Endodermal cell (in vitro differentiated cells): ENCODE measurements at places on chromosomes 16 and 17. TPM values are rescaled to one million over a fixed set of nuclear protein-coding genes. Genes with fewer than 3 reads are reported as not detected.

The NPIPB13 gene
- total RNA-seq = 14.1 and 18.3 TPM in 2 replicates

The ZNF19 gene
- total RNA-seq = 5.7 to 8.5 TPM (median 7.7 TPM) in 3 replicates

The OSGIN1 gene
- total RNA-seq = 2.7 to 5.3 TPM (median 2.7 TPM) in 3 replicates

The PGAP3 gene
- total RNA-seq = 29.0 and 29.3 TPM in 2 replicates

The ZFP3 gene
- total RNA-seq = 0.06 to 0.09 TPM in 2 of 3 replicates, not detected in the other

The PDPK1 gene
- 27.2 to 30.4 TPM (median 29.2 TPM) in 3 replicates for total RNA-seq

The NOL3 gene
- total RNA-seq = 11.2 to 72.4 TPM (median 11.6 TPM) in 3 replicates

The RETREG3 gene
- 55.4 to 58.2 TPM (median 56.6 TPM) in 3 replicates for total RNA-seq

The PPP1R27 gene
- total RNA-seq = not detected in 3 replicates

GRCh38 chr16:19488213-19488640 is 33.7 kb downstream of the GDE1 start:
- no peaks in the 10 kb centered on the region for H3K27me3 ChIP-seq
- H3K27ac ChIP-seq = no peak overlapping the region
- no peaks in the 10 kb centered on the region for H3K4me1 ChIP-seq
- H3K36me3 ChIP-seq = no peaks in the 10 kb centered on the region
- peak; percentile 89 for DNase-seq

GRCh38 chr16:69936252-69936651 is 14.9 kb upstream of the CLEC18A start:
- no peak overlapping the region for H3K27ac ChIP-seq
- DNase-seq = no peak
- H3K4me3 ChIP-seq = no peak overlapping the region
- no peaks in the 10 kb centered on the region for H3K27me3 ChIP-seq
- peaks cover 36% of the 10 kb centered on the region for H3K36me3 ChIP-seq
- no peaks in the 10 kb centered on the region for H3K4me1 ChIP-seq

DNA sequence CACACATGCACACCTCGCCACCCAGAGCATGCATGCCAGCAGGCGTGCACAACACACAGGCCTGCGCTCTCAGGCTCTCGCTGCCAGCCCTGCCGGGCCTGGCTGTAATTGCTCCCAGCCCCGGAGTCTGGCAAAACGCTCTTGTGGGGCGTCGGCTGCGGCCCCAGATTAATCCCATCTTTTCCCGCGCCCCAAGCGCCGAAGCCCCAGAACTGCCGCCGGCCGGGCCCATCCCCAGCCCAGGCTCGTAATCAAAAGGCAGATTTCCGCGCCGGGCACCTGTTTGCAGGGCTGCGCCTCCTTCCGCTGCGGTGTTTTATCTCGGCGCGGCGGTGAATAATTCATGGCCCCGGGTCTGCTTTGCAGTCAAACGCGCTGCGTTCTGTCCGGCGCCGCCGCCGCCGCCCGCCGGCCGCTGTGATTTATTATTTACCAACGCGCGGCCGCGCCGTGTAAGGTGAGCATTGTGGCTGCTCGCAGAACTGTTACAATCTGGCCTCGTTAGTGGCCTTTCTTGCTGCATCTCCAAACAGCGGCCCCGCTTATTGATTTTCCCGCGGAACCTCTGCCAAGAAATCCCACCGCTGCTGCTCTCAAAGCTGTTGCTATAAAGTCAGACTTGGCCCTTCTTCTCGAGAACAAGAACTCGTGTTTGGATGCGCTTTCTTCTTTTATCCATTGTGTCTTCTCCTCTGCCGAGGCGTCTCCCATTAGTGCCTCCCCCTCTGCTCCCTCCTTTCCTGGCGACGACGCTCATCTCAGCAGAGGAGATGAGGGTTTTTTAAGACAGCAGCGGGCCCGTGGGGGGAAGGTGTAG is 126.1 kb downstream of the IRX5 start:
- no peak overlapping the region for H3K27ac ChIP-seq
- peaks cover 43% of the 10 kb centered on the region for H3K27me3 ChIP-seq
- H3K36me3 ChIP-seq = no peaks in the 10 kb centered on the region
- no peaks in the 10 kb centered on the region for H3K4me1 ChIP-seq
- DNase-seq = peak; percentile 90
- peak overlapping the region; percentile 75 for H3K4me3 ChIP-seq

DNA sequence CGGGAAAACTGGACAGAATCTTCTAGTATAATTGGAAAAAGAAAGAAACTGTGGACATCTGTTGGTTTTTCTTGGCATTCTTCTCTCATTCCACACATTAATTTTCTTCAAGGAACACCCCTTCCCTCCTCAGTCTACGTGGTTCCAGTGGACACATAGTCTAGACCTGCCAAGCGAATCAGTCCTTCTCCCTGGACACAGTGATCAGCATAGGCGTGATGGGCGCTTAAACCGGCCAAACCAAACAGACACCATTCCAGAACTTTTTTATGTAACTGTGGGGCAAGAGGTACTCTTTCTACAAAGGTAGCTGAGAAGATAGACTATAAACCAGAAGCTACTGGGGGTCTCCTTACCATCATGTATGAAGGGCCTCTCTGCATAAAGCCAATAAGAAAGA is 121.8 kb upstream of the COX10 start:
- no peak overlapping the region for H3K4me3 ChIP-seq

GRCh38 chr16:1159973-1160772 is 7.3 kb downstream of the CACNA1H start:
- no peaks in the 10 kb centered on the region for H3K36me3 ChIP-seq
- H3K27me3 ChIP-seq = no peaks in the 10 kb centered on the region
- H3K27ac ChIP-seq = peak overlapping the region; percentile 24
- DNase-seq = no peak
- H3K4me3 ChIP-seq = no peak overlapping the region

- H3K36me3 ChIP-seq = no peaks in the 10 kb centered on the region
- H3K4me3 ChIP-seq = no peak overlapping the region
- no peaks in the 10 kb centered on the region for H3K27me3 ChIP-seq
- no peak overlapping the region for H3K27ac ChIP-seq
These were observed 5.0 kb downstream of the PRSS27 start for GRCh38 chr16:2715064-2715463.

DNA sequence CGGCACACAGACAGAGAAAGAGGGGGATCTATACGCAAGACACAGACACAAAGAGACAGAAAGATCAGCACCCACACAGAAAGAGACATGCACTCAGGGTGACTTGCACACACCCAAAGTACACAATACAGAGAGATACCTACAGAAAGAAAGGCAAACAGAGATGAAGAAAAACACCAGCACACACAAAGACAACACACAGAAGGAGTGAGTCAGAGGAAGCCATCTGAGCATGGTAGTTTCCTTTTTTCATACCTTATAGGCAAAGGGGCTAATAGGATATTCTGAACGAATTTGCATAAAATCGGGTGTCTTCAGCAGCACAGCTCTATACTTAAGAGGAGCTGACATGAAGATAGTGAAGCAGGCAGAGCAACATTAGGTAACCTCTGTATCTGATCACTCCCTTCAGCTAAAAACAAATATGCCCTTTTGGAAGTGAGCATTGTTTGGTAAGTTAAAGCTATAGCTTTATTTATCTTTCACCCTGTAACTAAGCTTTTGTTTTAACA is 198.6 kb downstream of the AATF start:
- no peak for DNase-seq
- H3K27me3 ChIP-seq = no peaks in the 10 kb centered on the region
- H3K27ac ChIP-seq = peak overlapping the region; percentile 6

GRCh38 chr17:9935408-9935807 is 30.3 kb upstream of the RCVRN start:
- no peak overlapping the region for H3K27ac ChIP-seq
- no peak for DNase-seq

- no peaks in the 10 kb centered on the region for H3K36me3 ChIP-seq
- H3K4me1 ChIP-seq = no peaks in the 10 kb centered on the region
- no peak overlapping the region for H3K4me3 ChIP-seq
- DNase-seq = no peak
- H3K27me3 ChIP-seq = no peaks in the 10 kb centered on the region
These were observed 59.3 kb downstream of the TMEM235 start for GRCh38 chr17:78290721-78291120.

GRCh38 chr17:75047398-75048098 is 523 bp downstream of the KCTD2 start:
- H3K27ac ChIP-seq = no peak overlapping the region
- peak; percentile 73 for DNase-seq
- H3K36me3 ChIP-seq = peaks cover 27% of the 10 kb centered on the region
- H3K4me3 ChIP-seq = peak overlapping the region; percentile 93

DNA sequence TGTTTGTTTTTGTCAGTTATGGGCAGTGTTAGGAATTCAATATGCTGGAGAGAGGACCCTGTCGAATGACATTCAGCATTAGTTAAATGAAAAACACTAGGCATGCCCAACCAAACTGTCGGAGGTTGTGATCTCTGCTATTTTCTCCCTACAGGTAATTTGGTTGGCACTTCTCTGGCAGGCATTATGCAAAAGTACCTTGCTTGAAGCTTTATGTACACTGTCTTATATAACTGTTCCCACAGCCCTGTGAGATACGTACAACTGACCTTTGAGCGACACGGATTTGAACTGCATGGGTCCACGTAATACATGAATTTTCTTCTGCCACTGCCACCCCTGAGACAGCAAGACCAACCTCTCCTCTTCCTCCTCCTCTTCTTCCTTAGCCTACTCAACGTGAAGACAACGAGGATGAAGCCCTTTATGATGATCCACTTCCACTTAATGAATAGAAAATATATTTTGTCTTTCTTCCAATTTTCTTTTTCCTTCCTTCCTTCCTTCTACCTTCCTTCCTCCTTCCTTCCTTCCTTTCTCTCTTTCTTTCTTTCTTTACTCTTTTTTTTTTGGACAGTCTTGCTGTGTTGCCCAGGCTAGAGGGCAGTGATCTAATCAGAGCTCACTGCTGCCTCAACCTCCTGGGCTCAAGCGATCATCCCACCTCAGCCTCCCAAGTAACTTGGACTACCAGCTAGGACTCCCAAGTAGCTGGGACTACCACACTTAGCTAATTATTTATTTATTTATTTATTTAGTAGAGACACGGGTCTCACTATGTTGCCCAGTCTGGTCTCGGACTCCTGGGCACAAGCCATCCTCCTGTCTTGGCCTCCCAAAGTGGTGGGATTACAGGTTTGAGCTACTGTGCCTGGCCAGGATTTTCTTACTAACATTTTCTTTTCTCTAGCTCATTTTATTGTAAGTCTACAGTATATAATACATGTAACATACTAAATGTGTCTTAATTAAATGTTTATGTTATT is 77.3 kb downstream of the WIPI1 start:
- H3K36me3 ChIP-seq = no peaks in the 10 kb centered on the region
- no peaks in the 10 kb centered on the region for H3K27me3 ChIP-seq
- H3K4me1 ChIP-seq = no peaks in the 10 kb centered on the region
- DNase-seq = no peak
- H3K27ac ChIP-seq = no peak overlapping the region
- no peak overlapping the region for H3K4me3 ChIP-seq

- peaks cover 2% of the 10 kb centered on the region for H3K4me1 ChIP-seq
These were observed 13.4 kb upstream of the TAOK1 start for GRCh38 chr17:29376667-29377270.

- peaks cover 9% of the 10 kb centered on the region for H3K4me1 ChIP-seq
- H3K4me3 ChIP-seq = peak overlapping the region; percentile 94
- H3K27ac ChIP-seq = peak overlapping the region; percentile 93
- DNase-seq = no peak
These were observed 1.3 kb downstream of the SBK1 start for GRCh38 chr16:28293601-28293960.

GRCh38 chr17:333626-334396 is 18.8 kb downstream of the RPH3AL start:
- no peak overlapping the region for H3K4me3 ChIP-seq
- no peaks in the 10 kb centered on the region for H3K27me3 ChIP-seq
- no peak overlapping the region for H3K27ac ChIP-seq
- peak; percentile 88 for DNase-seq

DNA sequence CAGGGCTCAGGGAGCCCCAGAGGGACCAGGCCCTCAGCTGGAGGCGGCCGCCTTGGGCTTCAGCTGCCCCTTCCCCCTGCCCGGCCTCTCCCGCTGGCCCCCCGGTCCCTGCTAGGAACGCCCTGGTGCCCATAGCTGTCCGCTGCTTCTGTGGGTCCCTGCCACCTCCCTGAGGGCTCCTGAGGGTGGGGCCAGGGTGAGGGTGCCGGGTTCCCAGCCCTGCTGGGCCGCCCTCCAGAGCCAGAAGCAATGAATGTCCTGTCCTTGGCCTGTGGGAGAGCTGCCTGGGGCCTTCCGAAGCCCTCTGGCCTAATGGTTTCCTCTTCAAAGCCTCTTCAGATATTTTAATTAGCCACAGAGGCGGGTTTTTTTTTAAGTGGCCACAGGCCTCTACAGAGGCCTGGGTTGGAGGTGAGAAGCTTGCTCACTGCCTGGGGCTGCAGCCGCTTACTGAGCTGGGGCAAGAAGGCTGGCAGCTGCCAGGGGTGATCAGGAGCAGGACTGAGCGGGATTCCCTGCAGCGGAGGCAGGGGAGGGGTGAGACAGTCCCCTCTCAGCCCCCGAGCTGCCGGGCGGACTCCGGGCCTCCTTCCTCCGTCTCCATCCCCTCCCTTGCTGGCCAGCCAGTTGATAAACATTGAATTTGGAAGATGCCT is 9.9 kb downstream of the CENPX start:
- no peak for DNase-seq
- no peaks in the 10 kb centered on the region for H3K27me3 ChIP-seq
- no peaks in the 10 kb centered on the region for H3K36me3 ChIP-seq

DNA sequence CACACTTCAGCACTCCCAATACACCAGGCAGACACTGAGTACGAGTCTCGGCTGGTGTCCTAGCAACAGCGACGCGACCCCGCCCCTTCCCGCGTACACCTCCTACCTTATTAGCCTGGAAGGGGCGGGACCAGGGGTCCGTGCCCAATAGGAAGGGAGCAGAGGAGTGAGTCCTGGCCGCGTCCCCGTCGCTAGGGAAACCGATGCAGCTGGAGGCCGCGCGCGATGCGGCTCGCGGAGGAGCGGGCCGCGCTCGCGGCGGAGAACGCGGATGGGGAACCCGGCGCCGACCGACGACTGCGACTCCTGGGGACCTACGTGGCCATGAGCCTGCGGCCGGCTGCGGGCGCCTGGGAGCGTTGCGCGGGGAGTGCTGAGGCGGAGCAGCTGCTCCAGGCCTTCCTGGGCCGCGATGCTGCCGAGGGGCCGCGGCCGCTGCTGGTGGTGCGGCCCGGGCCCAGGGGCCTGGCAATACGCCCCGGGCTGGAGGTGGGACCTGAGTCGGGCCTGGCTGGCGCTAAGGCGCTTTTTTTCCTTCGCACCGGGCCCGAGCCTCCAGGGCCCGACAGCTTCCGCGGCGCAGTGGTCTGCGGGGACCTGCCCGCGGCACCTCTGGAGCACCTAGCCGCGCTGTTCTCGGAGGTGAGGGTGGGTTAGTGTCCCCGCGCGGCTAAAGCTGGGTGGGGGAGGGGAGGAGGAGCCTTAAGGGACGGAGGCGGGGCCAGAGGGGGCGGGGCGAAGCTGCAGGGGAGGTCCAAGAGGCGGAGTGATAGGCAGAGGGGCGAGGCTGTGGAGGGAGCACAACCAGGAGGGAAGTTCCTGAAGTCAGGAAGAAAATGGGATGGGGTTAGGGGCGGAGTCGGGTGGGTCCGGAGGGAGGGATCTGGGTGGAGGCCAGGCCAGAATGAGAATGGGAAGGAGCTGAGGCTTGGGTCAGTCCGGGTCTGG is at the start of gene DNAH9:
Gene DNAH9 (plus strand): TSS at position 197 of the 948 bp plus-strand sequence. CDS start 29 bp downstream, at position 226.
- H3K27ac ChIP-seq = peak within 1 kb of the TSS; percentile 89
- peaks cover 40% of the 10 kb centered on the region for H3K27me3 ChIP-seq
- no peaks in the 10 kb centered on the region for H3K4me1 ChIP-seq
- H3K36me3 ChIP-seq = no peaks in the 10 kb centered on the region

- H3K4me3 ChIP-seq = no peak overlapping the region
- no peak for DNase-seq
- peak overlapping the region; percentile 92 for H3K27ac ChIP-seq
- H3K4me1 ChIP-seq = peaks cover 17% of the 10 kb centered on the region
- no peaks in the 10 kb centered on the region for H3K27me3 ChIP-seq
These were observed 210.2 kb downstream of the MSI2 start for GRCh38 chr17:57466521-57466920.

- peaks cover 6% of the 10 kb centered on the region for H3K4me1 ChIP-seq
- H3K27me3 ChIP-seq = no peaks in the 10 kb centered on the region
- H3K4me3 ChIP-seq = no peak overlapping the region
- H3K27ac ChIP-seq = no peak overlapping the region
These were observed 20.9 kb downstream of the TRPV3 start for GRCh38 chr17:3536716-3537115.
